Epithelial cell of prostate (primary cell): ENCODE measurements at places on chromosomes 3 and 15.

GRCh38 chr15:45417303-45417950 lies 39.1 kb upstream of the GATM start:
- DNase-seq: no peak

GRCh38 chr3:141076797-141077571 lies 25.8 kb downstream of the SPSB4 start:
- DNase-seq: no peak

GRCh38 chr15:57184502-57184901 lies 191.8 kb upstream of the CGNL1 start:
- no peak for DNase-seq

- no peak for DNase-seq
These were observed 601.4 kb downstream of the CADM2 start for GRCh38 chr3:85560088-85560785.

DNA sequence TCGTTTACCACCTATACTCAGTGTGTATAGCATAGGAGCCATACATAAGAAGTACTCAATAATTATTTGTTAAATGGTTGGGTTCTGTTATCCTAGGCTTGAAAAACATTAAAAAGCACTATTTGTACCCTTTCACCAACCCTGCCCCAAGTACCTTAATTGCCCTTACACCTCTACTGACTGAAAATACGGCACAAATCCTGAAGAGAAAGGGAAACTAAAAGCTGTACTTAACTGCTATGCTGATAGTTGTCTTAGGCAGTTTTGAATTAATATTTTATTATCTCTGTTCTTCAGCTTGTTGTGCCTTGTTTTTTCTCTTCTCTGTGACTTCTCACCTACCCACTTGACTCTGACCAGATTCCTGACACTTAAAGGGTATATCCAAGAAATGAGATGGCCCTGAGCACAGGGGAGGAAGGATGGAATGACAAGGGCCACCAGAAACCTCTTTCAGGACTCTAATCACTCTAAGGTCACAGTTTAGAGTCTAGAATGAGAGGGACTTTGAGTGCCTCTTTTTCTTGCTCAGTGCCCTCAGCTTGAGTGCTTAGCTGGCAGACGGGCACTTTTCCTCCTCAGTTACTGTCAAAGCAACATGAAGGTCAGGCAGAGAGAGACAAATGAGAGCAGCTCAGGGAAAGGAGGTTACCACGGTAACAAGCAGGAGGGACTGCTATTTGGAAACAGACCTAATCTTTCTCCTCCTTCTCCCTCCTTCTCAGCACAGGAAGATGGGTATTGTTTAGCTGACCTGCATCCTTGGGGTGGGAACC lies 136.5 kb downstream of the ZNF609 start:
- DNase-seq: no peak

DNA sequence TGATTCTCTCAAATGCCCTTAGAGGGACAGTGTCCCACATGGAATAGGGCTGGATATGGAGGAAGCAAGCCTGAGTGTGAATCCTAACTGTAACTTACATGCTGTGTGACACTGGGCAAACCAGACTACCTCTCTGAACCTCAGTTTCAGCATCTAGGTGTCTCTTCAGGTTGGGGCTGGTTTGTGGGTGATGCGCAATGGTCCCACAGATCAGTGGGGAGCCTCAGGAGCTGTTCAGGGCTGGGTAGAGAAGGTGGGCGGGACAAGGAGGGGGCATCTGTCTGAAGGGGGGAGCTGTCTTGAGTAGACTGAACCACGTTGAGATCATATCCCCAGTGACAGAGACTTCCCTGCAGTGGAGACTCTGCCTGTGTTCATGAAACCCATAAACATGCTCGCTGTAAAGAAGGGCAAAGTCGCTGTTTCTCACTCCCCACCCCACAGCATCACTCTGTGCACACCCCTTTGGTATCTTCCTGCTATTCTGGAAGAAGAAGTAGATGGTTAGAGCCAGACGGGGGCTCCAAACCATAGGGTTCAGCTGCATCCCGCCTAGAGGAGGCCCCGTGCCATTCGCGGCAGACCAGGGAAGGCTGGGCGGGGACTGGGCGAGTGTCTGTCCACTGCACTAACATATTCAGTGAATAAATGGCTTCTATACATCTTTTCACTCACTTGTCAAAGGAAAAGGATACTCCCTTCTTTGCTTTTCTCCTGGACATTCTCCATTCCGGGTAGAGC lies 28.4 kb downstream of the SRPRB start:
- DNase-seq: no peak

DNA sequence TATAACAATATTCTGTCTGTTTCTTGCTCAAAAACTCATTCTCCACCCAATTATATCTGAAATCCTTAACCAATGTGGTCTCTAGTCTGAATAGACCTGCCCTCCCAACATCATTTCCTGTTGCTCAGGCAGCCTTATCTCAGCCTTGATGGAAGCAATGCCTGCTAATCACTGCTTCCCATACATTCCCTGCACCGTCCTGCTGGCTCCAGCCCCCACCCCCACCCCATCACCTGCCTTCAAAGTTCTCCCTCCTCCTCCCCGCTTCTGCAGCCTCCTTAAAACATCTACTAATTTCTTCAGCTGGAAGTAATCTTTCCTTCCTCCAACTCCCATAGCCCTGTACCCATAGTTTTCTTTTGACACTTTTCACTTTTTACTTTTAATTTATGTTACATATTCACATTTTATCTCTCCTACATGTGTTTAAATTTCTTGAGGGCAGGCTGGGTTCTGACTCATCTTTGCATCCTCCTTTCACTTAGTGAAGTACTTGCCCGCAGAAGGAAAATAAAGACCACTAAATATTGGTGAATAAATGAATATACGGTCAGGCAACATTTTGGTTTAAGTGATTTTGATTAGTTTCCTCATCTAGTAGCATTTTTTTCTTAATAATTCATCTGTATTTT lies 98.2 kb downstream of the MEIS2 start:
- DNase-seq: no peak

- peak; percentile 40 for DNase-seq
These were observed at the start of gene HMG20A for GRCh38 chr15:77420610-77421369. Gene HMG20A, plus strand, starts transcription at chr15:77420888. Its CDS starts 37,520 bp downstream, at chr15:77458408.

DNA sequence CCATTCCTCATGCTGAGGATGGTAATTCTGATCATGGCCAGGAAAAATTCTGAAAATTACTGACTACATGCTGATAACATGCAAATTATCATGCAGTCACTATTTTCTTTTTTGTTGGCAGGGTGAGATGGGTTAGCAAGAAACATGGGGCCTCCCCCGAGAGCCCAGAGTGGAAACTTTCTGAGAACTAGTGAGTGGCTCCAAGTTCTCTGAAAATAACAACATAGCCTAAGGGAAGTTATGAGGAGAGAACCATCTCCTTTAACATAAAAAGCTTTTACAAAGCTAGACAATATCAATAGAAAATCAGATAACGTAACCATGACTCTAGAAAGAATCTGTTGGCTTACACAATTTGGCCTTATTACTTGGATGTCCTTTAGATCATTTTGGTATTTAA lies 254.2 kb downstream of the PLOD2 start:
- no peak for DNase-seq

DNA sequence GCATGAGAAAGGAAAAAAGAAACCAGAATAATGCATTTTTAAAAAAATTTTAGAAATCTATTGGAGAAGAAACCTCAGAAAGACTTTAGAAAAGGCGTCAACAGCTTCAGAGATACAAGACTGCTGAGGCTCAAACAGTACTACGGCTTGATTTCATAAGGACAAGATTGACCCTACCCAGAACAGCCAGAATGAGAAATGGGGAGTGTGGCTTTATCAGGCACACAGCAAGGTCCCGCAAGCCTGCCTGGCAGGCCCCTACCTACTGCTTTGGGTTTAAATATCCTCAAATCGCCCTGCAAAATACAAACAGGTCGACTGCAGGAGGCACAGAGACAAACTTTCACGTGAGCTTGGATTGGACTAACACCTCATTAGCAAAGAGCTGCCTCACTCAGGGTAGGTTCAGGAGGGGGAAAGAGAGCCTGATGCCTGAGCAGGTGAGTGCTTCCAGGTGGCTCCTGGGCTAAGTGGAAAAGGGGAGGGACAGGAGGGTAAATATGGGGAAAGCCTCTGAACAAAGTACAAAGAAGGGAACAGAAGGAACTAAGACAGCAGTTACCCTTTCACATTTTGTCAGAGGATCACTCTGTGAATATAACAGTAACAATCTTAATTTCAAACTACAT lies 87.5 kb downstream of the RORA start:
- DNase-seq: no peak

DNA sequence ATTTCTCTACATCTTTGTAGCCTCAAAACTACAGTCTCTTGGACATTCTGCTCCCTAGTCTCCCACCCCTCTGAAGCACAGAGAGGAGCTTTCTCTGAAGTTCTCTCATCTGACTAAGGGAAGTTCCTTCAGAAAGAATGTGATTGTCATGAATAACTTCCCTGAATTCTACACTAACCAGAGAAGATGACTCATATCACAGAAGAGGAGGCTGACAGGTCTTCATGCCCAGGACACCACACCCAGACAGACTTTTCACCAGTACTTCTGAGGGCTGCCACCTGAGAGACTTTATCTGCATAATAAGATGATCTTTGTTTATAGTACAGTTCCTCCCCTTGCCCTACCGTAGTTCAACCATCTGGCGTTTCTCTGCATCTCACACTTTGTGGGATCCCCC lies 52.8 kb downstream of the CDIN1 start:
- peak; percentile 51 for DNase-seq

GRCh38 chr3:127953091-127954035 lies 38.3 kb downstream of the KBTBD12 start:
- no peak for DNase-seq

DNA sequence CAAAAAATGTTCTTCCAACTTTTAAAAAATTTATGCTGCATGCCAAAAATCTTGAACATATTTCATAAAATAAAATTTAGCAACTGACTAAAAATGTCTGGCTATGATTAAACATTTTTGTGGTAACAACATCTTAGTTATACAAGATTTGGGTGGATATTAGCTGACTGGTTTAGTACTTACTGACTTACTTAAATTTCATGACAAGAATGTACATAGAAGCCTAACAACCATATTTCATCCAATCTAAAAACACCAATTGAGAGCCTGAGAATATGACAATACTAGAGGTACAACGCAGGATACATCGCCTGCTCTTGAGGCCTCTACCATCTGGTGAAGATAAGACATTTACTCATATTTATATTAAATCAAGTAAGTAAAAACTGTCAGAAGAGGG lies 34.6 kb downstream of the GNB4 start:
- no peak for DNase-seq

DNA sequence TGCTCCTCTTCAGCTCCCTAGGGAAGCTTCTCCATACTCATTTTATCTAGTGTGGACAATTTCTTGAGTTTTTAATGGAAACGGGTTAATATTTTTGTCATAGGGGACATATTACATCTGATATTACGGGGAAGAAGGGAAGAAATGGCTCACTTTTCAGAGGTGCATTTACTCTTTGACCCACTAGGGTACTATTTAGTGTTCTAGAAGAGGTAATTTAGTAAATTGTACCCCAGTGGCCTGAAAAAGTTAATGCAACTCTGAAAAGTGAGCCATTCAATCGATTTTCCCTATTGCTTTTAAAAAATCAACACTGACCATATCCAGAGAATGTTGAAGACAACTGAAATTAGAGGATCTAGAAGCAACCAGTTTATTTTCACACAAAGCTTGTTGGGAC lies 71.2 kb downstream of the MAP2K5 start:
- DNase-seq: no peak
